RWPE1 (cell line): ENCODE measurements at places on chromosomes 1 and 21.
A peak's percentile ranks its signal among the peaks of the same experiment; 100 is the strongest.

DNA sequence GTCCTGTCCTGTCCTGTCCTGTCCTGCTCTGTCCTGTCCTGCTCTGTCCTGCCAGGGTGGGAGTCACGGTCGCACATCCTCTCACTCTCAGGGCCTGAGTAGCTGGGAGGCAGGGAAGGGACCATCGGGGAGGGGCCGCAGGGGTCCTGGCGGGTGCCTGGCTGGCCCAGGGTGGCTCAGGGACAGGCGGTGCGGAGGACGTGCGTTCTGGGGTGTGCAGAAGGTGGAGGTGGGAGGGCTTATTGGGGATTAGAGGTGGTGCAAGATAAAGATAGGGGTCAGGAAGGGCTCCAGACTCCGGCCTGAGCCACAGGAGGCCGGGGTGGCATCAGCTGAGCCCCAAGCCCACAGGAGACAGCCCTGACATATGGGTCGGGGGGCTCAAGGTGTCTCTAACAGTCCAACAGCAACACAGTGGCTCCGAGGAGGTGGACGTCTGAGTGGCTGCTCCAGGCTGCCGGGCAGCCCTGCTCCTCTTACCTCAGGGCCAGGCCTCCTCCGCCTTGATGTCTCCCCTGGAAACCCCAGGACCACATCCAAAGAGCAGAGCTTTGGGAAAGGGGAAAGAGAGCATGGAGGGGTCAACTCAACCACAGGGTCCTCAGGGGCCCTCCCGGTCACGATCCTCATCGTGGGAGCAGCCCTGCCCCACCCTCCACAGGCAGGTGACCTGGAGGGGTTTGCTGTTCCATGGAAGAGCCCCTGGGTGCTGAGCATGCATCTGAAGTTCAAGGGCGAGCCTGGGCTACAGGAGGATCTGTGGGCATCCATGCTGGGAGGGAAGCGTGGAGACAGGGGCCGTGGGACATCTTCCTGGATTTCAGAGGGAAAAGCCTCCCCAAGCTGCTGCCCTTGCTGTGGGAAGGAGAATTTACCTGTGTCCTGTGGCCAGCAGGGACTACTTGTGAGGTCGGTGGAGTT, 39.6 kb upstream of the ADARB1 start:
- no peak for DNase-seq

GRCh38 chr1:11984121-11984520, 3.9 kb downstream of the MFN2 start:
- no peak for DNase-seq

GRCh38 chr1:171366816-171367215, 52.8 kb downstream of the FMO4 start:
- no peak for DNase-seq

DNA sequence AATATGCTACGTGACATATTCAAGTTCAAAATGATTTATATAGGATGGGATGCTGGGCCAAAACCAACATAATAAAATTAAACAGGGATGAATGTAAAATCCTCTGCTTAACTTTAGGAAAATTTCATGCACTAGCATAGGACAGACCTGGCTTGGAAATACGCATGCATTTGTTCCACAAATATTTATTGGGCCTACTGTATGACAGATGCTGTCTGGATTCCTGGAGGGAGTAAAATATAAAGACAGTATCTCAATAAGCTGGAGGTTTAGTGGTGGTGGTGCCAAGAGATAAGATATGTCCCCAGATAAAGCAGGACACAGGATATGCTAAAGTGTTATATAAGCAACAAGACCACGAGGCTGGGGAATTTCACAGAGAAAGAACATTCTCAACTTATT, 15.1 kb downstream of the RCSD1 start:
- DNase-seq, result no peak

- no peak for DNase-seq
Observed at GRCh38 chr1:181015251-181015615, 7.4 kb downstream of the STX6 start.

GRCh38 chr1:184176058-184176457, 124.5 kb downstream of the TSEN15 start:
- DNase-seq, result no peak

- DNase-seq, result no peak
Observed at GRCh38 chr1:214438075-214438474, 113.3 kb downstream of the PTPN14 start.

GRCh38 chr1:31374511-31375196, 1.8 kb upstream of the FABP3 start:
- DNase-seq, result no peak

GRCh38 chr1:58886611-58887010, 102.8 kb upstream of the JUN start:
- no peak for DNase-seq

DNA sequence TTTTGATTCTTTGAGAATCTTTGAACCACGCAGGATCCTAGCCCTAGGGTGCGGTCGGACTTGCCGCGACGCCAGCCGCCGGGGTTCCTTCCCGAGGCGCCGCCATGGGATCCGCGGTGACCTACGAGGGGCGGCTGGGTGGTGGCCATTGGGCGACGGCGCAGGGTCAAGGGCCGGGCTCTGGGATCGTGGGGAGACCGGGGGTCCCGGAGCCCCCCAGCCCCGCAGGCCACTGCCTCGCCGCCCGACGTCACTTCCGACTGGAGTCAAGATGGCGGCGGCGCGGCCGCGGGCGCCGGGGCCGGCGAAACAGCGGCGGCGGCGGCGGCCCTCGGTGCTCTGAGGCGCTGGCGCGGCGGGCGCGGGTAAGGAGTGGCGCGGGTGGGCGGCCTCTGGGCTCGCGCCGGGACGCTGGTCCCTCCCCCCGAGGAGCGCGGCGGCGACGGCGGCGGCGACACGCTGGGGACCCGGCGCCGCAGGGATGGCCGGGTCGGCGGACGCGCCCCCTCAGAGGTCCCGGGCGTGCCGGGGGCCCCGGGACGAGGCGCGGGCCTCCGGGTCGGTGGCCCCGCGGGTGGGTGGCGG, at the start of gene PRDM2:
Gene PRDM2 (plus strand): TSS at position 253 of the 585 bp plus-strand sequence. CDS start 15,418 bp downstream, outside the sequence.
- DNase-seq, result peak; percentile 36

DNA sequence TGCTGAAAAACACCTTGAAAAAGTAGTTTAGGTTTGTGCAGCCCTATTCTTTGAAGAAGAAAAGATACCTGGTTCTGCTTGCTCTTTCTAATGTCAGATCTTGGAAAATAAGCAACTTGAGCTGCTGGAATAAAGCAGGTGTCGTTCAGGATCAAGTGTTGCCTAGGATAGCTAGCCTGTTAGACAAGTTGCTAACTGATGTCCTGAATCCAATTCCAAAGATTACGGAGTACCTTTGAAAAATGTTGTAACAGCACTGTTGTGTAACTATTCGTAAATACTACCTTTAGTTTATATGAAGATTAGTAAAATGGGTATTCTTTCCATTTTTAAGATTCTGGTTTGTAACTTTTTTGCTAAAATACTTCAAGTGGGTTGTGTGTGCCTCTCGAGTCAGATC, 151.5 kb downstream of the CLEC20A start:
- no peak for DNase-seq

GRCh38 chr1:30663596-30664091, 59.7 kb downstream of the MATN1 start:
- DNase-seq, result no peak

GRCh38 chr1:25906644-25907300, 553 bp upstream of the STMN1 start:
- no peak for DNase-seq

- no peak for DNase-seq
Observed at GRCh38 chr1:182809414-182809957, 19.9 kb downstream of the NPL start.

GRCh38 chr1:41515131-41515678, 30.7 kb upstream of the EDN2 start:
- DNase-seq, result peak; percentile 64

GRCh38 chr1:164824542-164824941, 265.6 kb downstream of the PBX1 start:
- DNase-seq, result no peak

DNA sequence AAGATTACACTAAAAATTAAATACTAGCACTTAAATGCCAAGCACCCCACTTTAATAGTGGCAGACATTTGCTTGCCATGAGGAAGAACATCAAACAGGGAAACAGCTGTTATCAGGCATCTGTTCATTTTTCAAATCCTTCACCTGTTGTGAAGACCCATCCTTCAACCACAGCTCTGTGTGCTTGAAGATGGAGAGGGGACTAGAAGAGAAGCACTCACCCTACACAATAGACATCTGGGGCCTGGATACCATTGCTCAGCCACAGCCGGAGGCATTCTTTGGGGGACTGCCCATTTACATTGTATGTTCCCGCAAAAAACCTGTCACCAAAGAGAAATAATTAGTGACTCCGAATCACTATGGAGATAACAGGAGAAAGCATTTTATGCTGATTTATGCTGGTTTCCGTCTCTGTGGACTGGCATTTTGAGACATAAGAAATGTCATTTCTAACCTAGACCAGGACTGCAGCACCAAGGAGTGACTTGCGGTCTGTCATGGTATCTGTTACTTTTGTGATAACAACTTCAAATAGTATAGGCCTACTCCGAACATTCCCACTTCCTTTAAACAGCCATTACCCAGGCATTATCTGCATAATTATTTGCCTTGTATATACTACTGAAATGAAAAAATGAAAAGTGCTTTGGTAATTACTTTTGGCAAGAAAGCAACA, 28.8 kb upstream of the MTF1 start:
- DNase-seq, result no peak

GRCh38 chr1:44945967-44946366, 40.4 kb downstream of the EIF2B3 start:
- DNase-seq, result no peak

GRCh38 chr21:43893536-43894205, 28.6 kb downstream of the AGPAT3 start:
- DNase-seq, result no peak

DNA sequence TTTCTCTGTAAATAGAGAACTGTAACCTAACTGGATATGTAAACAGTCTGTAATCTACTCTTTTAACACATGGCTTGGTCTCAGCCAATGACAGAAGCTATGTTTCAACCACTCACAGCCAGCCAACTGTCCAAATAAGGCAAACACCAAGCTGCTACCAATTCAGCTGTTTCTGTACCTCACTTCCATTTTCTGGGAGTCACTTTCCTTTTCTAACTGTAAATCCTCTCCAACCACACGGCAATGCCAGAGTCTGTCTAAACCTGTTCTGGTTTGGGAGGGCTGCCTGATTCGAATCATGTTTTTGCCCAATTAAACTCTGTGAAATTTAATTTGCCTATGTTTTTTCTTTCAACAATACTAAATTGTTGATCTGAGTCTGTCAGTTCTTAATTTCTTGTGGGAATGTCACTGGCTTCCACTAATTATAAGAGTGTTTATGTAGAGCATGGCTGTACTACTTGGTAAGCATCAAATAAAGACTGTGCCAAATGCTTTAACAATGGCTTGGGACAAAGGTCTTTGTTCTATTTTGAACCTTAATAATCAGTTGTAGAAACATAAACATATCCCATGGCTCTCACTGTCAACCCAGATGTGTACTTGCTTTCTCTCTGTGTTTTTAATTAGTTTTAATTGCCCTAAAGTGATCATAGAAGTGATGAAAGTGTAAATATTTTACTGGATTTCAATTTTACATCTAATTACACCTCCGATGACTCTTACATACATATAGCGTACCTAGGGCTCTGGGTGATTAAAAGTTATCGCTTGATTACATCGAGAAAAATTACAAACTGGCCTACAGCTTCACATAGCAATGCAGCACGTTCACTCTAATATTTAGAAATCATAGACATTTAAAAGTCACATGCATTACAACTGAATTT, 1144.6 kb upstream of the TMPRSS15 start:
- no peak for DNase-seq

- no peak for DNase-seq
Observed at GRCh38 chr1:54884135-54884586, 2.8 kb downstream of the DHCR24 start.

DNA sequence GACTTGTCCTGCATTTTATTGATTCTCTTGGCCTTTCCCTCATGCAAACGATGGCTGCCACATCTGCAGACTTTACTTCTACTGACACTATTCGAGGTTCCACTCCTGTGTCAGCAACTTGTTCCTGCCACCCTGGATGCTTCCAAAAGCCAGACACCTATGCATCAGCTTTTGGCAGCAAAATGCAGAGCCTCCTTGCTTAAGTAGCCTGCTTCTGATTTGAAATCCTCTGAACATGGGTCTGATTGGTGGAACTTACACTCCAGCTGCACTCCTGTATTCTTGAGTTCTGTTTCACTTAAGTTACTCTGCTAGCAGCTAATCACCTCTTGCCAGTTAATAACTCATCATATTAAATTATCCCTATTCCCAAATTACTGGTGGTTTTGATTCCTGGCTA, 152.1 kb upstream of the FMN2 start:
- no peak for DNase-seq

DNA sequence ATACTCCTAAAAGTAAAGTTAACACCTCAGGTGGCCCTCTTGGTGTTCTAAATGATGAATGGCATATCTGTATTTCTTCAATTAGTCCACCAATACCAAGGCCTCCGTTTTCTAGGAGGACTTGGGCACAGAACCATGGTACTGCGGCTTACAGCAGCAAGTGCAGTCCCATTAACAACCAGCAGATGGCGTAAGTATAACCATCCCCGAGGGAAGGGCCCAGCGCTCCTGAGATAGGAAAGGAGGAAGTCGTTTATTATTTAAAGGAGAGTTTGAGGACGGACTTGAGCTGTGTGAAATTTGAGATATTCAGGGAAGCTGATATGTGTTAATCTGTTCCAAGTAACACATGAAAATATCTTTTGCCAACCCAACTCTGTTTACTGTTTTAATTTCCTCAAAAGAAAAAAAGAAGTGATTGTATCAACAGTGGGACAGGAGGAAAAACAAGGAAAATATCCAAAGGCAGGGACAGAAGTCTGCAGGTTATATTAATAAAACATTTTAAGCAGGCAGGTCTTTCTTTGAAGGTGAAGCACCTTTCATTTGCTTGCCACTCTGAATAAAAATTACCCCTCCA, 37.7 kb upstream of the KCNJ15 start:
- DNase-seq, result peak; percentile 65

- no peak for DNase-seq
Observed at GRCh38 chr1:157134442-157134841, 3.8 kb downstream of the ETV3 start.

GRCh38 chr1:187655104-187655503, 826.4 kb downstream of the PLA2G4A start:
- DNase-seq, result peak; percentile 36

GRCh38 chr1:167472752-167473521, 45.4 kb downstream of the CD247 start:
- no peak for DNase-seq

GRCh38 chr21:35529171-35529863, 480.2 kb upstream of the RUNX1 start:
- no peak for DNase-seq

GRCh38 chr1:27496604-27497155, 6.7 kb upstream of the WASF2 start:
- DNase-seq, result no peak
